Thoracic aorta (tissue), 2 donors: ENCODE measurements at places on chromosomes 6 and 20.

DNA sequence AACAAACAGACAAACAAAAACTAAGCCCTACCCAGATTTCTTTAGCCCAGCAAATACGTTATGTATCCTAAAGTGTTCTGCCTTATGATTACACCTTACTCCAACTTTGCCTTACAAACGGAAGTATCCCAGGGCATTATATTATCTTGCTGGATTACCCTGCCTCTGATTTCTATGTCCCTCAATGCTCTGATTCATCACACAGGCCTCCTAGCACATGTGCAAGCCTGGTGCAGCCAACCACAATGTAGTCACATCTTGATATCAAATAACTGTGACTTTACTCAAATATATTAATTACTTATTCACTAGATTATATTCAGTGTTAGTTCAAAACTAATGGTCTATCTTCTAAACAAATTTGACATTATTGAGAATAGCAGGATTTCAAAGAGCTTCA lies 598.6 kb downstream of the TBC1D32 start:
- DNase-seq = no peak

- no peak for DNase-seq
Measured at GRCh38 chr6:143097224-143097795, 36.6 kb downstream of the AIG1 start.

DNA sequence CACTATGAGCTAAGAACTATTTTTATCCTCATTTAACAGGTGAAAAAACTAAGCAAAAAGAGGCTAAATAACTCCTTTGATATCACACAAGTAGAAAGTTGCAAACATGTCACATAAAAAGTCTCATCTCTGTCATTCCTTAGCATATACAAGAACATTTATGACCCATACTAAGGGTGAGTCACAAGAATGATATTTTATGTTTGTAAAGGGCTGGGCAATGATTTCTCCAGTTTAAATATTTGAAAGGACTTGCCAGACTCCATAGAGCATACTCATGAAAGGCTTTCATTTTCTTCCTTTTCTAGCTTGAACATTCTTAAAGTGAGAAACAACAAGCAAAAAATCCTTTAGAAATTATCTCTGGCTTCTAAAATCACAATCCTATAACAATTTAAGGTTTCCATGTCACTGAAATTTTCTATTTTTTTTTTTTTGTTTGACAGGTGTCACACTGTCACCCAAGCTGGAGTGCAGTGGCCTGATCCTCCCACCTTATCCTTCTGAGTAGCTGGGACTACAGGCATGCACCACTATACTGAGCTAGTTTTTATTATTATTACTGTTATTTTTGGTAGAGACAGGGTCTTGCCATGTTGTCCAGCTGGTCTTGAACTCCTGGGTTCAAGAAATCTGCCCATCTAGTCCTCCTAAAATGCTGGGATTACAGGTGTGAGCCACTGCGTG lies 338.0 kb upstream of the KHDRBS2 start:
- DNase-seq = no peak

DNA sequence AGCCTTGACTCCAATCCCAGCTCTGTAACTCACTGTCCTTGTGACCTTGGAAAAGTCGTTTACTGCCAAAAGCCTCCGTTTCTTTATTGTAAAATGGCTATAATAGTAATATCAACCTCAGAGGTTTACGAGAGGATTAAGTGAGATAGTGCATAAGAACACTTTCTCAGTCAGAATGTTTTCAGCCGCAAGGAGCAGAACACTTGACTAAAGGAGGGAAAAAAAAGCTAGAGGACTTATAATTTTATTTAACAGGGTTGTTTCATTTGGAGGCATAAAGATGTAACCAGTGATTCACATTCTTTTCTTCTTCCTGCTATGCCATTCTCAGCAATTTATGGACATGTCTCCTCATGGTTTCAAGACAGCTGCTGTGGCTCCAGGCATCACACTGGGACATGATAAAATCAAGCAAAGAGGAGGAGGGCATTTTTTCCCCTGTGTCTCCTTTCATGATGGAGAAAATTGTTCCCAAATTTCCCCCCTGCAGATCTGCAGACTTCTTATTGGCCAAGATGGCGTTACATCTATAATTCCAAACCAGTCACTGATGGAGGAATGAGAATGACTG lies 143.0 kb upstream of the PTPN1 start:
- DNase-seq = no peak

DNA sequence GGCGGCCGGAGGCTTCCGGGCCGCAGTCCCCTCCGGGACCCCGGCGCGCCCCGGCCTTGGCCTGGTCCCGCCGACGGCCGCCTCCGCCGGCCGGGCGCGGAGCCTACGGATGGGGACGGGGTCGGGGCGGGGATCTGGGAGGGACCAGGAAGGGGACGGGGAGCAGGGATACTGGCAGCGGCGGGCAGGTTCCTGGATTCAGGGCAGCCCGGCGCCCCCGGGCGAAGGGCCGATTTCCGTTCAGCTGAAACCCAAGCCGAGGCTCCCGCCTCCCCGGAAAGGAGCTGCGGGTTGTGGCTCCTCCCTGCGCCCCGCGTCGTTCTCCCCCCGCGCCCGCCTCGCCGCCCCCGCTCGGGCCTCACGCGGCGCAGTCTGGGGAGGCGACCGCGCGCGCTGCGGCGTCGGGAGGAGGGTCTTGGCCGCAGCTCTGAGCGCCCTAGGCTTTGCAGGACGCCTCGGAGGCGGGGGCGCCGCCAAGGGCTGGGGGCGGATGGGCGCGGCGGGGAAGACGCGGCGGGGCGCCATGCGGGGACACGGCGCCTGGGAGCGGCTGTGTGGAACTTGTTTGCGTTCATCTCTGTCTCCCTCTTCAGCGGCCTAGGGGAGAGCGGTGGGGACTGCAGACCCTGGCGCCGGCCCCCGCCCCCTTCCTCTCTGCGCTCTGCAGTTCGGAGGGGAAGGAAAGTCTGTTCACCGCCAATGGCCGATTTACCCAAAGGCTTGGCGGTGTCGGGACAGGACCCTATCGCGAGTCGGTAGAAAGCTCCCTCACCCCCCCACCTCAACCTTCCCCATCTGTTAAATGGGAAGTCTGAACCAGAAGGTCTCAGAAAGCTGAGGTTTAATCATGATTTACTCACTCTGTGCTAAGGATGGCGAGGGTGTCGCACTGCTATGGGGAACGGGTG lies 22.7 kb upstream of the TMEM181 start:
- DNase-seq = no peak

GRCh38 chr6:121356575-121356974 lies 22.3 kb upstream of the TBC1D32 start:
- DNase-seq = no peak
